IPS DF 6.9 (cell line): ENCODE measurements at places on chromosomes 2 and 18.

- H3K27me3 ChIP-seq, result no peaks in the 10 kb centered on the region
- no peak overlapping the region for H3K4me3 ChIP-seq
- no peak overlapping the region for H3K27ac ChIP-seq
- H3K36me3 ChIP-seq, result no peaks in the 10 kb centered on the region
Measured at GRCh38 chr2:118721817-118722551, 125.5 kb downstream of the EN1 start.

DNA sequence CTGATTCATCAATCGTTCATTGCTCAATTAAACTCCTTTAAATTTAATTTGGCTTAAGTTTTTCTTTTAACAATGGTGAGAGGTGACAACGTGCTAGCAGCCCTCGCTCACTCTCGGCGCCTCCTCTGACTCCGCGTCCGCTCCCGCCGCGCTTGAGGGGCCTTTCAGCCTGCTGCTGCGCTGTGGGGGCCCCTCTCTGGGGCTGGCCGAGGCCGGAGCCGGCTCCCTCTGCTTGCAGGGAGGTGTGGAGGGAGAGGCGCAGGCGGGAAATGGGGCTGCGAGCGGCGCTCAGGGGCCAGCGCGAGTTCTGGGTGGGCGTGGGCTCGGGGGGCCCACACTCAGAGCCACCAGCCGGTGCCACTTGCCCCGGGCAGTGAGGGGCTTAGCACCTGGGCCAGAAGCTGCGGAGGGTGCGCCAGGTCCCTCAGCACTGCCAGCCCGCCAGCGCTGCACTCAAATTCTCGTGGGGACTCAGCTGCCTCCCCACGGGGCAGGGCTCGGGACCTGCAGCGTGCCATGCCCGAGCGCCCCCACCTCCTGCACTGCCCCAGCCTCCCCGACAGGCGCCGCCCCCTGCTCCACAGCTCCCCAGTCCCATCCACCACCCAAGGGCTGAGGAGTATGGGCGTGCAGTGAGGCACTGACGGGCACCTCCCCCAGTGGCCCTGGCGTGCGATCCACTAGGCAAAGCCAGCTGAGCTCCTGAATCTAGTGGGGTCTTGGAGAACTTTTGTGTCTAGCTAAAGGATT, 19.6 kb downstream of the ANKMY1 start:
- DNase-seq, result no peak
- H3K27me3 ChIP-seq, result no peaks in the 10 kb centered on the region
- H3K4me1 ChIP-seq, result peaks cover 2% of the 10 kb centered on the region; the same call in 1 of the 2 replicates

DNA sequence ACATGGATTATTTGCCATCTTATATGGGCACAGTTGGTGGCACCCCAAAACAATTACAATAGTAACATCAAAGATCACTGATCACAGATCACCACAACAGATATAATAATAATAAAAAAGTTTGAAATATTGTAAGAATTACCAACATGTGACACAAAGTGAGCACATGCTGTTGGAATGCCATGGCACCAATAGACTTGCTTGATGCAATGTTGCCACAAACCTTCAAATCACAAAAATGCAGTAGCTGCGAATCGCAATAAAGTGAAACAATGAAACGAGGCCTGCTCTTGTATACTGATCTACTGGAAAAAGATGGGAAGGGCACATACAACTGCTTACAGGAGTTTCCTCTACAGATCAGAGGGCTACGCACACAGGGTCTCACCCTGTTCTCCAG, 32.2 kb upstream of the AMMECR1L start:
- H3K4me3 ChIP-seq, result no peak overlapping the region
- no peaks in the 10 kb centered on the region for H3K4me1 ChIP-seq
- no peak overlapping the region for H3K27ac ChIP-seq
- no peaks in the 10 kb centered on the region for H3K27me3 ChIP-seq

DNA sequence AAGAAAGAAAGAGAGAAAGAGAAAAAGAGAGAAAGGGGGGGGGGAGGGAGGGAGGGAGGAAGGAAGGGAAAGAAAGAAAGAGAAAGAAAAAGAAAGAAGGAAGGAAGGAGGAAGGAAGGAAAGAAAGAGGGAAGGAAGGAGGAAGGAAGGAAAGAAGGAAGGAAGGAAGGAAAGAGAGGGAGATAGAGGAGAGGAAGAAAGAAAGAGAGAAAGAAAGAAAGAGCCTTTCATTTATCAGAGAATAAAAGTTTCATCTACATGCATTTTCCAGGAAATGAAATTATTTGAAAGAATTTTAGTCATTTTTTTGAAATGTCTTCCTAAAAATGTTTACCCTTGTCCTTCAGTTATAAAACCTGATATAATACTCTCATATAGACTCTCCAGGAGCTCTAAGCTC, 172.4 kb downstream of the TRABD2A start:
- no peaks in the 10 kb centered on the region for H3K4me1 ChIP-seq
- H3K4me3 ChIP-seq, result no peak overlapping the region
- no peak overlapping the region for H3K27ac ChIP-seq
- H3K27me3 ChIP-seq, result no peaks in the 10 kb centered on the region

- DNase-seq, result no peak
- H3K27ac ChIP-seq, result no peak overlapping the region
- H3K36me3 ChIP-seq, result no peaks in the 10 kb centered on the region
- H3K27me3 ChIP-seq, result no peaks in the 10 kb centered on the region
Measured at GRCh38 chr2:24104906-24105305, 18.2 kb downstream of the PFN4 start.

DNA sequence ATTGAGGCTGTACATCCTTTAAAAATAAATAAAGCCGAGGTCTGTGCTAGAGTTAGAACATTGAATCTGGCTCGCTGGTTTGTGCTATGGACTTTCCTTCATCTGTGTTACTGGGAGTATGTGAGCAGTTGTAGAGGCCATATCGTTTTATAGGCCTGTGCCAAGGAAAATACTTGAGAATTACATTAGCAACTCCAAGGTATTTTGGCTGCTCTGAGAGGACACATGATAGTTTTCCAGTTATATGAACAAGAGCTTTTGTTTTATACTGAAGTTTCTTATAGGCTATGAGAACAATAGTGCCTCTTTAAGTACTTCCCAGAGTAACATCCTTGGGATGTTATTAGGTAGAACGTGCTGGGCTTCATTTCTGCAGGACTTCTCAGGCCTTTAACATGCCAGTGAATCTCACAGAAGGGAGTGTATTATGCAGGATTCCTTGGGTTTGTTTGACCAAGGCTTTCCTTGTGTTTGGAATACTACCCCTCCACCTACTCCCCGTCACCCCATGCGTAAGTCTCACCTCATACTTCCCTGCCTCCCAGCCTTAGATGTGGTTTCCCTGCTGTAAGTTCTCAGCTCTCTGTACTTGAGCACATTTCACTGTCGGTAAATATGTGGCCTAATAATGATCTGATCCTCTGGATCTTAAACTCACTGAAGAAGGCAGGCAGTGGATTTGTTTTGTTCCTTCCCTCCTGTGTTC, 21.0 kb downstream of the TCF7L1 start:
- H3K27ac ChIP-seq, result no peak overlapping the region
- H3K4me3 ChIP-seq, result no peak overlapping the region
- H3K27me3 ChIP-seq, result no peaks in the 10 kb centered on the region
- no peaks in the 10 kb centered on the region; the same call in 1 of the 2 replicates for H3K36me3 ChIP-seq
- peaks cover 3% of the 10 kb centered on the region; the same call in 1 of the 2 replicates for H3K4me1 ChIP-seq

GRCh38 chr2:174009488-174010223, 44.5 kb upstream of the SP3 start:
- H3K4me3 ChIP-seq, result no peak overlapping the region
- no peak overlapping the region for H3K27ac ChIP-seq
- H3K27me3 ChIP-seq, result no peaks in the 10 kb centered on the region

- H3K4me1 ChIP-seq, result peaks cover 7% of the 10 kb centered on the region
- H3K36me3 ChIP-seq, result no peaks in the 10 kb centered on the region
- no peak overlapping the region for H3K4me3 ChIP-seq
- H3K27me3 ChIP-seq, result no peaks in the 10 kb centered on the region
Measured at GRCh38 chr2:3302751-3303582, 74.7 kb downstream of the EIPR1 start.

DNA sequence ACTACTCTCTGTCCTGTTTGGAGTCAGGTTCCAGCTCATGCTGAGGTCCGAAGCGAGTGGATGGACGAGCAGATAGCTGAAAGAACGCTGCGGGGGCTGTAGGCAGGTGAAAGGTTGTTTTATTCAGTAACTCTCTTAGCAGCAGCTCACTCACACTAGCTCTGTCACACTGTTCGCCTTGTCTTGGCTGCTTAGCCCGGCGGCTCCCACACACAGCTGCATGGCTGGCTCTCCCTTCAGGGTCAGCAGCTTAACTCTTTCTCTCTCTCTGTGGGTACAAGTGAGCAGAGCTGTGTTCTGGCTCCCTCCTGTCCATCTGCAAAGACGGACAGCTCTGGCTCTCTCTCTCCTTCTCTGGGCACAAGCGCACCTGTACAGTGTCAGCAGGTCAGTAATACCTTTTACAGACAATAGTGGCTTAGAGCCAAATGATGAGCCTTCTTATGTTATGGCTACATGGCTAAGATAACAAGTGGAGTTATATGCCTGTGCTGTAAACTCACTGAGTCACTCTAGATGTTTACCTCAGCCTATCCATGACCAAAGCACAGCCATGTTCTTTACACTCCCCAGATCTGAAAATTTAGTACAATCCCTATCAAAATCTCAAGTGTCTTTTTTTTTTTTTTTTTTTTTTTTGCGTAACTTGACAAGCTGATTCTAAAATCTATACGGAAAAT, 149.3 kb downstream of the GALNT1 start:
- no peaks in the 10 kb centered on the region for H3K27me3 ChIP-seq
- H3K4me1 ChIP-seq, result no peaks in the 10 kb centered on the region
- H3K4me3 ChIP-seq, result no peak overlapping the region
- DNase-seq, result no peak
- H3K27ac ChIP-seq, result no peak overlapping the region

DNA sequence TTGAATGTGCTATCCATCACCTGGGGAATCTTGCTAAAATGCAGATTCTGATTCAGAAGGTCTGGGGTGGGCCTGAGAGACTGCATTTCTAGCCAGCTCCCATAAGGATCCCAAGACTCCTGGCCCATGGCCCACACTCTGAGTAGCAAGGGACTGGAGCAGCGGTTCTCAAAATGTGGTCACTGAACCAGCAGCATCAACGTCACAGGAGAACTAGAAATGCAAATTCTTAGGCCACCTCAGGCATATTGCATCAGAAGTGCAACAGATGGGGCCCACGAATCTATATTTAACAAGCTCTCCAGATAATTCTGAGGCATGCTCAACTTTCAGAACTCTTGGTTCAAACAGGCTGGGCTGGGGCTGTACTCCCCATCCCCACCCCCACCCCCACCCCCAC, 74.6 kb downstream of the DHRS9 start:
- no peak for DNase-seq
- H3K4me3 ChIP-seq, result no peak overlapping the region
- H3K27ac ChIP-seq, result no peak overlapping the region
- H3K27me3 ChIP-seq, result no peaks in the 10 kb centered on the region
- H3K36me3 ChIP-seq, result no peaks in the 10 kb centered on the region

DNA sequence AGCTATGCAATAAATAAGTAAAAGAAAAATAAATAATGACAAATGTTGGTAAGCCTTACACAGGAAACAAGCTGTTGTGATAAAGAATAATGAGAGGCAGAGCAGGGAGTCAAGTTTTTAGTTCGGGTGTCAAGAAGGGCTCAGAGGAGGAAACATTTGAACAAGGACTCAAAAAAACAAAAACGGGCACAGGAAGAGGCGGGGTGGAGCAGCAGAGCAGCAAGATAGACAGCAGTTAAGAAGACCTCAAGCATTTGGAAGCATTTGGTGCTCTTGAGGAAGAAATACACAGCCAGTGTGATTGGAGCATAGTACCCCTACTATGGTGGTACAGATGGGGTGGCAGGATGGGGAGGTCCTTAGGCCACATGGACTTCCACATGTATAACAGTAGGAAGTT, 2.8 kb downstream of the TMEM169 start:
- peaks cover 7% of the 10 kb centered on the region for H3K4me1 ChIP-seq
- H3K36me3 ChIP-seq, result no peaks in the 10 kb centered on the region

GRCh38 chr2:84886791-84887190, 5.9 kb upstream of the TRABD2A start:
- H3K36me3 ChIP-seq, result no peaks in the 10 kb centered on the region
- no peak overlapping the region for H3K4me3 ChIP-seq
- no peaks in the 10 kb centered on the region; the same call in 1 of the 2 replicates for H3K4me1 ChIP-seq
